ENCODE measurements at places on chromosomes 12 and 14.
A peak's percentile ranks its signal among the peaks of the same experiment; 100 is the strongest.

DNA sequence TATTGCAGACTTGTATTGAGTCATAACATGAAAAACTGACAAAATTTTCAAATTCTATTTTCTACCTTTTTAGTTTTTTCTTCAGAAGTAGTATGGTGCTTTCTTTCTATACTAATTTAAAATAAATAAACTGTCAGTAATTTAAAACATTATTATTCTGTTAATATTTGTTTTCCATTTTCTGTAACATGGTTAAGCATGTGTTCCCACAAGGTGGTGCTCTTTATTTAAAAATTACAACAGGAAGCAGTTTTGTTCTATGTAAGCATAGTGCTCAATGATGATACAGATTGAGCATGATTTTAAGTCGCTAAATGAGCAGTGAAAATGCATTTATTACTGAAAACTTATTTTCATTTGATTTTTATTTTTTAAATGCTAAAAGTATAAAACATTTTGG is 114.6 kb downstream of the PPFIA2 start:
- DNase-seq, result no peak

DNA sequence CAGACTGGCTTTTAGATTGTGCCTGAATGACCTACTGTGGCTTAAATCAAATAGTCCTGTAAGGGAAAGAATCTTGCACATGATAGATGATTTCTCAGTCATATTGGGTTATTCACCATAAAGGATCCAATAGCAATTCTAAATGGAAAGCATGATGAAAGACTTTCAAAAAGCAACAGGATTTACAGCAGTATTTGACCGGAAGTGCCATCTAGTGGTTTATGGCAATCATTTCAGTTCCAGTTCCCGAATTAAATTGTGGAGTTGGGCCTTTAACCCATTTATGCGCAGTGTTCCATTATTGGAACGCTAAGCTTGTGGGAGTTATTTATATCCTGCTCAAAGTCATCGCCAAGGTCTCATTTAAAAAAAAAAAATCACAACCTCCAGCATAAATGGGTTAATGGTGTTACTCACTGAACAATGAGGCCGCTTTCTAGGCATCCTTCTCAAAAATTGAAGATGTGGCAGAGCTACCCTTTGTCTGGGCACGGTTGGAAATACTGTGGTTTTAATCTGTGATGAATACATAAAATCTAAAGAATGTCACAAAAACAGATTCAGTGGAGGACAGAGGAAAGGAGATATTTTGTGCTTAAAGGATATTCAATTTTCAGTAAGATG is 60.8 kb upstream of the REP15 start:
- DNase-seq, result no peak

GRCh38 chr12:29208060-29208459 is 59.0 kb downstream of the FAR2 start:
- no peak for DNase-seq

DNA sequence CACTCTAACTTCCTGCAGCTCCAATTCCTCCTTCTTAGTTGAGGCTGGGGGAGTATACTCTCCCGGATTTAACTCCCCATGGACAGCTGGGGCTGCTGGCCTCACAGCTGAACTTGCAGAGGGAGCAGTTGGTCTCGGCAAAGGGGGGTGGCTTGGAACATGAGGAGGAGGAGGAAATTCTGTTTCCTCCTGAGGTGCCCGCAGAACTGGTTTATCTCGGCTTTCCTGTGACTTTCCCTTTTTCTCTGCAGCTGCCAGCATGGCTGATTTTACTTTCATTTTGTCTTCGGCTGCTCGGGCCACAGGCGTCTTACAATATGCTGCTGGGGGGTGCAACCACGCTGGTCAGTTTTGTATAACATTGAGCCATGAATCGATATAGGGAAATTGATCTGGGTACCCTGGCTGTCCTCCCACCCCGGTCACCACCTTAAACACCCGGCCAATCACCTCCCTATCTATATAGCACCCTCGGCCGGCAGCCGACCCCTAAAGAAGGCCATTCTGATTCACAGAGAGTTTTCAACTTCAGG is 1317.6 kb downstream of the TMEM121 start:
- no peak for DNase-seq

DNA sequence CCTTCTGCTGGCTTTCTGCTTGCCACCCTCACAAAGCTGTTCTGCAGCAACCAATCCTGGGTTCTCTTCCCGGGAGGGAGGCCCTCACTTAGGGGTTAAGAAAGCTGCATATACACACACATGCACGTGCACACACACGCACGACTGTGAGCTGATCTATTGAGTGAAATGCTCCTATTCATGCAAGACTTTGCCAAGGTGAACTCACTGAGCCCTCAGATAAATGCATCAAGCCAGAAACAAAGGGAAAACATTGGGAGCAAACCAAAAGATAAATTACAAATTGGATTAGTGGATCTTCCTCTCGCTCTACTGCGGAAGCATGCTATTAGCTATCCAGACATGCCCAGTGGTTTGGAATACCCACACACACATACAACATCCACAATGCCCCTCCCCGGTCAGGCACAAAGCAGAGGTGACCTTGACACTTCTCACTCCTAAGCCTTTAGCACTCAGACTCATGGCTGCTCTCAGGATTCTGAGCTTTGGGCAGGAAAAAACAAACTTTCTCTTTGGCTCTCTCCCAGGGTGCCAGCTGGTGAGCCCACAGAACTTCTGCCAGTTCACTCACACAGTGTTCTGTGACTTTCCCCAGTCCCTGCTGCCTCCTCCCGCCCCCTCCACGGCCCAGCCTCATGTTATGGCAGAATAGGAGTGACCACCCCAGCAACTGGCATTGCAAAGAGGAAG is 320.0 kb downstream of the DPF3 start:
- DNase-seq, result no peak

DNA sequence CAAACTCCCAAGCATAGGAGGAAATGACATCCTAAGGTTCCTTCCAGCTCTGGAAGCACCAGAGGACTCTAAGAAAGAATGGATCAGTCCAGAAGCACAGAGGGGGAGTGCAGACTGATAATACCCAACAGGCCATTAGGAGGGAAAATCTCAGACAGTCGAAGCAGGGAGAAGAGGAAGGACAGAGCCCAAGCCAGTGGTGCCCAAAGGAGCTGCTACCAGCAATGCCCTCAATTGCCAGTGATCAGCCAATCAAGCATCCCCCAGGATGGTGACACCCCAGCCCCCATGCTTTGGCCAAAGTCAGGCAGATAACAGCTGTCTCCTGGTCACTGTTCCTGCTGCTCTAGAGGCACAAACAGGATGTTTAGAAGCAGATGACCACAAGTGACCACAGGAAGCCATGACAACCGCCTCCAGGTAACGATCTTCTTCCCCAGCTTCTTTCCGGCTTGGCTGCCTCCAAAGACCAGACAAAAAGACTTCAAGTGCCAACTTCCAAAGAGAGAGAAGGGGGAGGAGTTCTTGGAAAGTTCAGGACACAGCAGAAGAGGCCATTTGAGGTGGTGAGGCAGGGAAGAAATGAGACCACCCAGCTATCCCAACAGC is 16.2 kb downstream of the PXN start:
- DNase-seq, result no peak

GRCh38 chr12:24415934-24416333 is 466.5 kb upstream of the SOX5 start:
- DNase-seq, result no peak

GRCh38 chr12:56991319-56992246 is 14.8 kb downstream of the ZBTB39 start:
- no peak for DNase-seq

GRCh38 chr12:64025174-64025958 is 180.9 kb downstream of the SRGAP1 start:
- no peak for DNase-seq

GRCh38 chr14:56789955-56790354 is 20.3 kb downstream of the OTX2 start:
- DNase-seq, result no peak

GRCh38 chr12:69837657-69838415 is 12.8 kb downstream of the MYRFL start:
- DNase-seq, result no peak

- no peak for DNase-seq
These were observed 31.7 kb upstream of the KCNH3 start for GRCh38 chr12:49507139-49507538.

DNA sequence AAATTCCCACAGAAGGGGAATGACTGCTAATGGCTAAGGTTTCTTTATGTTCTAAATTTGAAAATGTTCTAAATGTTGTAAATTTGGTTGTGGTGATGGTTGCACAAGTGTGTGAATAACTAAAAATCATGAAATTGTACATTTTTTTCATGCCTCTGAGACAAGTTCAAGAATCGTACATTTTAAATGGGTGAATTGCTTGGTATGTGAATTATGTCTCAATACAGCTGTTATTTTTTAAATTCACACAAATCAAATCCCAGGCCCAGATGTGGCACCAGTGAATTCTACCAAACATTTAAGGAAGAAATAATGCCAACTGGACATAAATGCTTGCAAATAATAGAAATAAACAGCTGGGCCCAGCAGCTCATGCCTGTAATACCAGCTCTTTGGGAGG is 28.6 kb upstream of the RND1 start:
- DNase-seq, result no peak

- DNase-seq, result no peak
These were observed 36.9 kb upstream of the SINHCAF start for GRCh38 chr12:31362759-31363415.

- DNase-seq, result no peak
These were observed 574 bp upstream of the CRADD start for GRCh38 chr12:93676408-93677194.

DNA sequence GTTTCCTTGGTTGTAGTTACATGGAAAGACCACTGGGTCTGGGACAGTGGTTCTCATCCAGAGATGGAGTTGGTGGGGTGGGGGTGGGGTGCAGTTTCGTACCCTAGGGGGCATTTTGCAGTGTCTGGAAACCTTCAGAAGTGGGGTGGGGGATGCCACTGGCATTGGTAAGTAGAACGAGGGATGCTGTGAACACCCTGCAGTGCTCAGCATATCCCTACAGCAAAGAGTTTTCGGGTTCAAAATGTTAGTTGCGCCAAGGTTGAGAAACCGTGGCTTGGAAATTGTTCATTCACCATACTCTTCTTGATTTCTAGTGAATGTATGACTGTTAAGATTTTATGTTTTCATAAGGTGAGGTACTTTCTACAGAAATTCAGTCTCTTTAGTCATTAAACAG is 28.7 kb downstream of the TRAF3 start:
- no peak for DNase-seq

- DNase-seq, result no peak
These were observed 35.3 kb downstream of the GAS2L3 start for GRCh38 chr12:100608776-100609175.

DNA sequence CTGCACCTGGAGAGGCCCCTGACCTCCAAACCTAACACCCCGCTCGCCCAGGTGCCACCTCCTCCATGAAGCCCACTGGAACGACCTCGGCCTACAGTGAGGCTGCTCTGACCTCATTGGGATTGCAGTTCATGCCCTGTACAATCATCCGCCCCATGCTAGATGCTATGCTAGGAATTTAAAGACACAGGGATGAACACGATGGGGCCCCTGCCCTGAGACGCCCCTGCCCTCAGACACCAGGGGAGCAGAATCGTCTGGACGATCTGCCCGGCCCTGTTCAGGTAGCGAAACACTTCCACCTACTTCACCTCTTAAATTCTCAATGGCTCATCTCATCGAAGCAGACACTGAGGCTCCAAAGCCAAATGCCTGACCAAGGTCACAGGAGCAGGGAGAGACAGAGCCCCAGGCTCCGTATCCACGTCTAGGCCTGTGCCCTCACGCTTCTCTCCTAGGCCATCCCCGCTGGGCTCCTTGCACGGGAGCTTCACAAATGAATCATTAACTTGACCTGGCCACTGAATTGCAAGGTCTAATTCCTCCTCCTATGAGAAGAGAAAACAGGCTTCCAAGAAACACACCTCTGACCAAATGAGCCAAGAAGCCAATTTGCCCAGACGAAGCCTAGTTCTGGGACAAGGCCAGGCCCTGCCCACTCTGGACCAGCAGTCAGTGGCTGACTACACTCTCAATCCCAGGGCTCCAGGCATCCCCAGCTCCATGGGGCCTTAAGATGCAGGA is 35.2 kb downstream of the SCARB1 start:
- no peak for DNase-seq

DNA sequence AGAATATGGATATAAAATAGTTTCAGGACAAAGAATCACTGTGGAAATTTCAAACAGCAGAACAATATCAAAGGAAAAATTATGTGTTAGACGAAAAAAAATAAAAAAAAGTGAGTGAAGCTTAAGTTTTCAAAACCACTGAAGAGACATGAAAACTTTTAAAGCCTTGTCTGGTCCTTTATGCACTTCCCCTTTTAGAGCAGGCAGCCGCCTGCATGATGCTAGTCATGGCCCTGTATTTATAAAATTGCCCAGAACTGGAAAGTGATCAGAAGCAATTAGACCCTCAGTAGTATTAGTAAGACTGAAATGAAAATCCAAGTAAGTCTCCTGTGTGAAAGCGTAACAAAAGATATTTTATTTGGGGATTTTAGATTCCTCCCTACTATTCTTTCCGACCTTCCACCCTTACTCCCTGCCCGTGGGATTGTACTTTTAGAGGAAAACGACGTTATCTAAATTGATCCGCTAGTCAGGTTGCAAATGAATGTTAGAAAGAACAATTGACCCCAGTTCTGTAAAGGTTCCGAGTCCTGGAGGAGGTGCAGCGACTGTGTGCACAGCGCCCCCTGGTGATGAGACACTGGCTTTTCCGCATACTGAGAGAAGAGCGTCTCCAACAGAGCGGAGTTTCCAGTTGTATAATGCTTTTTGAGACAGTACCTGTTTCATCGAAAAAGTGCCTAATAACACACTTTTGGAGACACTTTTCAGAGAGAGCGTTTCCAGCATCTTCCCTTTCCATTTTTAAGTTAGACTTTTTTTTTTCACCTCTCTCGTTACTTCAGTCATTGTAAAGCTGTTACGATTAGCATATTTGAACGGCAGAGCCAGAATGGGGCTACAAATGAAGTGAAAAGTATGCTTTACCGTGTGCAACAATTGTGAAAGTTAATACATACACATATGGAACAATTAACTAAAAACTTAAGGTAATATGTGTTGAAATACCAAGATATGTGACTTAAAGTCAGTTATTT is 12.4 kb downstream of the MGST1 start:
- peak; percentile 10 for DNase-seq

DNA sequence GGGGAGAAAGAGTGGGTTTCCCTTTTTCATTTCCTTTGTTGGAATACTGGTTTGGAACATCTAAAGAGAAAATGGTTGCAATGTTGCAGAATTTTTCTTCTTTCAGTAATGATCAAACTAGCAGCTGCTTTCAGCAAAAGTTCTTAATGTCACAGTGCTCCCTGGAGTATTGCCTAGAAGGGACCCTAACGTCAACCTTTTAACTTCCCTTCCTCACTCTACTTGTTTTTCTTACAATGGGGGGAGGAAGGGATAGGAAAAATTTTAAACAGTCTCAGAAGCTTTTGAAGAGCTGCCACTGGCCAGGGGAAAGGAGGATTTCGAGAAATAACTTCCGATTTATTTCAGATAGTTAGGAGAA is 521.8 kb downstream of the MED13L start:
- no peak for DNase-seq

DNA sequence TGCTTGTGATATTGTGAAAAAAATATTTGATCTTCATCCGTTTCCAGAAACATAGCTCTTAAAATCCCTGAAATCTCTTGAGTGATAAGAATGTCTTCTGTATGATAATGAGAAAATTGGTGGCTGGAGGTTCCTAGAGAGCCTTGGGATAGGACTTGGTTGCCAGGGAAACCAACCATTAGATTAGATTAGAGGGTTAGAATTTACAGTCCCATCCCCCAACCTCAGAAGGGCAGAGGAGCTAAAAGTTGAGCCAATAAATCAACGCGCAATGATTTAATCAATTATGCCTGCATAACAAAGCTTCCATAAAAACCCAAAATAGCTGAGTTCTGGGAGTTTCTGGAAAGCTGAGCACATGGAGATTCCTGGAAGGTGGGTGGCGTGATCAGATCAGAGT is 10.6 kb downstream of the SEL1L start:
- no peak for DNase-seq

Measured in stimulated activated CD4-positive, alpha-beta T cell treated with anti-CD3 and anti-CD28 coated beads, Interleukin-15, amount 100 ng/mL, for 48 hours (primary cell).